ENCODE measurements at places on chromosomes 13 and 19. TPM values are rescaled to one million over a fixed set of nuclear protein-coding genes. Genes with fewer than 3 reads are reported as not detected.

- no peak for DNase-seq
These were observed 4.2 kb downstream of the C19orf25 start for GRCh38 chr19:1474765-1475351.

Gene VMAC
- 3.2 TPM for total RNA-seq

Gene CYP4F3
- total RNA-seq = not detected

DNA sequence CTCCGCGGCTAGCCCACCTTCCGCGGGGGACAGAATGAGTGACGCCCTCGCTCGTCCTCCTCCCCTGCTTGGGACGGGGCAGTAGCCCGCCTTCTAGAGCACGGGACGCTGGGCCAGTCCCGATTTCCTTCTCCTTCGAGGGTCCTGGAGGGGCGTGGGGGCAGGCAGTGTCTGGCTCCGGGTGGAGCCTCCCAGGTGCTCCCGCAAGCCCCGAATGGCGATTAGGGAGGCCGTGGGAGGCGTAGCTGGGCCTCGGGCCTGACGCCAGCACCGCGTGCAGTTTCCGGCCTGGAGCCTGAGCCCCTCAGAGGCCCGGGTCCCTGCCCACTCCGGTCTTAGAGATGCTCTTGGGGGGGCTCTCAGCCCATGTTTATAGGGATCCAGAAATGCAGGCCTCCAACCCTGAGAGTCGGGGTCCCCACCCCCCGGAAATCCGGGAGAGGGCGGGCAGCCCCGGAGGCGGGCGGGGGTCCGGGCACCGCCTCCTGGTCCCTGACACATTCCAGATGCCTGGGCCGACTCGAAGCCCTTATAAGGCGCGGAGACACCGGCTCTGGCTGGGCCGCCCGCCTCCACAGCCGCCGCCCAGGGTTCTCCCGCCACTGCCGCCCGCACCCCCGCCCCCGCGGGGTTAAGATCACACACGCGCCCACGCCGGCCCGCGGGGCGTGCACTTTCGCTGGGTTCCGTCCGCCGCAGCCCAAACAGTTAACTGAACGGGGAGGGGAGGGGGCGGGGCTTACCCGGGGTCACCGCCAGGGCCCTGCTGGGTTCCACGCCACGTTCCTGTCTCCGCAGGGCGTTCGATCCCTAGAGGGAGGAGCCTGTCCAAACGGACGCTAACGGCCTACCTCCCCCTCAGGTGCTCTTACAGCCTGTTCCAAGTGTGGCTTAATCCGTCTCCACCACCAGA lies 1.5 kb downstream of the MYADM start:
- DNase-seq = peak; percentile 85

Gene ZMYM2
- total RNA-seq = 62.5 TPM

Gene UGGT2
- total RNA-seq = 67.3 TPM

Gene NAPSA
- total RNA-seq = not detected

- no peak for DNase-seq
These were observed 54.2 kb downstream of the PCDH9 start for GRCh38 chr13:67175836-67176459.

Gene NLRP4
- not detected for total RNA-seq

GRCh38 chr19:28929006-28929405 lies 283.9 kb downstream of the UQCRFS1 start:
- DNase-seq = no peak

DNA sequence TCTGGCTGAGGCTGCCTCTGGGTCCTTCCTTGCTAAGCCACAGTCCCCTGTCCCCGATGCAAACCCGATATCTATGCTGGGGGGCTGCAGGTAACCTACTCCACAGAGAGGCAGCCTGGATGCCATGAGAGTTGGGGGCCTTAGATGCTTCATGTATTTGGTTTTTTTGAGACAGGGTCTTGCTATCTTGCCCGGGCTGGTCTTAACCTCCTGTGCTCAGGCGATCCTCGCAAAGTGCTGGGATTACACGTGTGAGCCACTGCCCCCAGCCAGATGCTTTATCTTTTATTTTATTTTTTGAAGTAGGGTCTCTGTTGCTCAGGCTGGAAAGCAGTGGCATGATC lies 1.5 kb downstream of the ATCAY start:
- no peak for DNase-seq

- DNase-seq = peak; percentile 58
These were observed 399.6 kb downstream of the DCT start for GRCh38 chr13:94079876-94080275.

GRCh38 chr13:31115616-31116015 lies 46.1 kb downstream of the HSPH1 start:
- no peak for DNase-seq

- no peak for DNase-seq
These were observed 127.9 kb downstream of the SLITRK6 start for GRCh38 chr13:85671336-85671735.

Gene ZNF888
- 4.7 TPM for total RNA-seq

Gene NMRK2
- not detected for total RNA-seq

Gene ARRDC5
- total RNA-seq = not detected

DNA sequence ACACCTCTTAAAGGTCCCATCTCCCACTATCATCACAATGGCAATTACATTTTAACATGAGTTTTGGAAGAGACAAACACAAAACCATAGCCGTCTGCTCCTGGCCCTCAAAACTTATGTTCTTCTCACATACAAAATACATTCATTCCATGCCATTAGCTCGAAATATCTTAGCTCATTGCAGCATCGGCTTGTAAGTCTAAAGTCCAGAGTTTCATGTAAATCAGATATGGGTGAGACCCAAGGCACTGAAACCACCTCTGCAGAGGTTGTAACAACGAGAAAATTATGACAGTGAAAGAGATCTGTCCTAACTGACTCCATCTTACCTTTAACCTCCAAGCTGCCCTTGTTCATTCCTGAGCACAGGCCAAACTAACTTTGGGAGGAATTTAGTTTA lies 635.0 kb upstream of the SPRY2 start:
- DNase-seq = no peak

- no peak for DNase-seq
These were observed 13.6 kb downstream of the POLR2E start for GRCh38 chr19:1081301-1082164.

DNA sequence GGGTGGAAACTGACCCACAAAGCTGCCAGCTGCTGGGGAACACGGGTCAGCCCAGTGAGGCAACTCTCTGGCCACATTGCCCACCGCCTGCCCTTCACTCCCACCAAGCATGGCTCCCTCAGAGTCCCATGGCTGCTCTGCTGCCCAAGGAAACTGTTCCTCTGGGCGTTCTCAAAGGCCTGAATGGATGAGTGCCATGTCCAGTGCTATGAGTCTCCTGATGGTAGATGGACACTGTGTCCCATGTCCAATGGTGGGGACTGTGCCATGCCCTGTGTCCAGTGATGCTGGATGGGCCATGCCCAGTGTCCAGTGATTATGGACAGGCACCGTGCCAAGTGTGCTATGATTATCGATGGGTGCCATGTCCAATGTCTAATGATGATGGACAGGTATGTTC lies 88.8 kb downstream of the ANKRD10 start:
- DNase-seq = no peak

GRCh38 chr19:14048443-14049153 lies 13.3 kb downstream of the PALM3 start:
- DNase-seq = no peak

DNA sequence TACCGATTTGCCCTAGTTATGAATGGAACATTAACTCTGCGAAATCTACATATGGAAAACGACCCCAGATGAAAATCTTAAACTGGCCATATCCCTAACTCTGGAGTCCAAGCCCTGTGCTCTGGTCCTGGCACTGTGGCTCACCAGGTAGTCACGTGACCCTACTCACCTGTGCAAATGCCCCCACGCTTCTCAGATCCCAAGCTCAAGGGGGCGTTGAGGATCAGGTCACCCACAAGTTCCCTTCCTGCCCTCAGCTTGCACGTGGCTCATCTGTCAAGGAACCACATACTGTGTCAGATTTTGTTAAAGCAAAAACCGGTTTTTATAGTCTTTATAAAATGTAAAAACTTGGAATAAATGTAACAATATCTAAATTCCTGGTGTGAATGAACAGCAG lies 324.0 kb downstream of the SHISA2 start:
- no peak for DNase-seq

GRCh38 chr19:33365691-33366090 lies 7.8 kb upstream of the CEBPG start:
- no peak for DNase-seq

DNA sequence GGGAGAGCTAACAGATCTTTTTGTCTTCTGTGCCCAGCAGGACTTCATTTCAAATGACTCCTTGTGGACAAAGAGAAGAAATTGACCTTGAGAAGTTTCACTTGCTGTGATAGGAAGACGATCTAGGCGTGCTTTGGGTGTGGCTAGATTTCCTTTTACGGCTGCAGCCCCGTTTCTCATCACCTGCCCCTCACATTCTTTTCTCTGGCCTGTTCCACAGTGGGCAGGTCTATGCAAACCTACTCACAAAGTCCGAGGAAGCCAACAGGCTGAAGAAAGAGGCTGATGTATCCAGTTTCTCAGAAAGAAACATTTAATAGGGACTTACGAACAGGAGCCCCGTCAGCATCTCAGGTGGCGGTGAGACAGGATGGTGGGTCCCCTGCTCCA lies 231.8 kb downstream of the FGF9 start:
- no peak for DNase-seq

Gene SYCN
- total RNA-seq = not detected

- DNase-seq = no peak
These were observed 96.4 kb upstream of the STARD13 start for GRCh38 chr13:33381906-33382305.

Gene MVB12A
- 44.7 TPM for total RNA-seq

Gene LMTK3
- not detected for total RNA-seq

Gene FFAR3
- not detected for total RNA-seq

DNA sequence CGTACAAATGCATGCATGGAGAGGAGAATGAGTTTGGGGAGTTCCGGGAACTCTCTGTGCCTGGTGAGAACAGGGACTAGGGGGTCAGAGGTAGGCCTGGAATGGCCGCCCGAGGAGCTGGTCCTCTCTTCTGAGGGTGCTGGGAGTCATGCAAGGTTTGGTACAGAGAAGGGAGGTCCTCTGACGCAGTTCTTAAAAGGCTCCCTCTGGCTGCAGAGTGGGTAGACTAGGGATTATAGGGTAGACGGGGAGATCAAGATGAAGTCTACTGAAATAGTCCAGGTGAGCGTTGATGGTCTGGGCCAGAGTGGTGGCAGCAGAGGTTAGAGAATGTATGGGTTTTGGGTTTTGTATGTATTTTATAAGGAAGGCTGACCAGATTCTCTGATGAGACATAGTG lies 796 bp downstream of the ZNF304 start:
- peak; percentile 2 for DNase-seq

Gene FFAR1
- total RNA-seq = not detected

Gene INTS6
- total RNA-seq = 41.1 TPM

- DNase-seq = no peak
These were observed 3.5 kb upstream of the LILRB1 start for GRCh38 chr19:54626757-54627156.

- DNase-seq = no peak
These were observed 1.5 kb downstream of the PHF11 start for GRCh38 chr13:49497272-49497671.

DNA sequence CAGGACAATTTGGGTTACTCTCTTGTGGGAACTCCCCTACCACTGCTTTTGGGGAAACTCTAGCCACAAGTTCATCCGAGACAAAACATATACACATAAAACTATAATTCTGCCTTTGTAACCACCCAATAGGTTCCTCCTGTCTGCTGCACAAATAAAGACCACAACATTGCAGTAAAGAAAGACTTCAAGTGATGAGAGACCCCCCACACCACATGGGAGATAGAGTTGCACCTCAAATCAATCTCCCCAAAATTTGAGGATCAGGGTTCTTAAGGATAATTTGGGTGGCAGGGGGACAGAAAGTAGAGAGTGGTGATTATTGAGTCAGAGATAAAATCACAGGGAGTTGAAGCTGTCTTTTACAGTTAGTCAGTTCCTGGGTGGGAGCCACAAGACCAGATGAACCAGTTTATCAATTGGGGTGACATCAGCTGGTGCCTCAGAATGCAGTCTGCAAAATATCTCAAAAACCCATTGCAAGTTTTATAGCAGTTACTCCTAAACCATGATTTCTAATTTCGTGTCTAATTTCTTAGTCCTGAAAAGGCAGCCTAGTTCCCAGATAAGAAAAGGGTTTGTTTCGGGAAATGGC lies 1348.5 kb downstream of the PCDH9 start:
- DNase-seq = no peak

DNA sequence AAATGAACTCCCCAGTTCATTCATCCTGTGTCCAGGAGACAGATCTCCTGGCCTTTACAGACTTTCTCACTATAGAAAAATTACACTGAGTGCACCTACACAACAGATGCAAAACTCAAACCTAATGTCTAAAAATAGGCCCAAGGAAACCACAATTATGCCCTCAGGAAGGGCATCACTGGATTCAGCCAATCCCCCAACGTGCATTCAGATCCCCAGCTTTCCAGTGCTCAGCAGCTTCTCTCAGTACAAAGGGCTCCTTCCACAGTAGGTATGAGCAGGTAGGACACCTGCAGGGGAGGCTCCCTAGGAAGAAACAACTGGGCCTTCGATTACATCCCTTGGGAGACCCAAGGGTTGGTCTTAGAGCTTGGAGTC lies 2.1 kb downstream of the ZNF709 start:
- DNase-seq = no peak

Gene KLK13
- not detected for total RNA-seq

Gene CCNA1
- 0.09 TPM for total RNA-seq

DNA sequence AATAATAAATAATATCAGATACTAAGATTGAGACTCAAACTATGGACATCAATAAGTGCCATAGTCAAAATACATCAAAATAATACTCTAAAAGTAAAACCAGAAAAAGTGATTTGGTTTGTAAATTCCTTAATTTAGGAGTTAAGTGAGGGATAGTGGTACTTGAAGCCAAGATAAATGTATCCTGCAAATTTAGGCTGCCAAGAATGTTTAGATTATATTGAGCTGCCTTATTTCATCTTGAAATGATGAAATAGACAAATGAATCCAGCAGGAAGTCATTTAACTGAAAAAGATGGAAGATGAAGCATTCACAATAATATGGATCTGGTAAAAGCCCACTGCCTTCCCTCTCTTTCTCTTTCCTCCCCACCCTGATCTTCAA lies 112.3 kb downstream of the LRCH1 start:
- DNase-seq = peak; percentile 40

Gene MBD3L3
- total RNA-seq = not detected

All from fibroblast of the aortic adventitia (primary cell).